Cortex of kidney (tissue), 1 donor: ENCODE measurements at places on chromosomes 4 and X.

- DNase-seq = no peak
Observed at GRCh38 chrX:53374222-53374820, 48.1 kb downstream of the SMC1A start.

GRCh38 chr4:39335566-39335965, 30.6 kb downstream of the RFC1 start:
- DNase-seq = no peak

DNA sequence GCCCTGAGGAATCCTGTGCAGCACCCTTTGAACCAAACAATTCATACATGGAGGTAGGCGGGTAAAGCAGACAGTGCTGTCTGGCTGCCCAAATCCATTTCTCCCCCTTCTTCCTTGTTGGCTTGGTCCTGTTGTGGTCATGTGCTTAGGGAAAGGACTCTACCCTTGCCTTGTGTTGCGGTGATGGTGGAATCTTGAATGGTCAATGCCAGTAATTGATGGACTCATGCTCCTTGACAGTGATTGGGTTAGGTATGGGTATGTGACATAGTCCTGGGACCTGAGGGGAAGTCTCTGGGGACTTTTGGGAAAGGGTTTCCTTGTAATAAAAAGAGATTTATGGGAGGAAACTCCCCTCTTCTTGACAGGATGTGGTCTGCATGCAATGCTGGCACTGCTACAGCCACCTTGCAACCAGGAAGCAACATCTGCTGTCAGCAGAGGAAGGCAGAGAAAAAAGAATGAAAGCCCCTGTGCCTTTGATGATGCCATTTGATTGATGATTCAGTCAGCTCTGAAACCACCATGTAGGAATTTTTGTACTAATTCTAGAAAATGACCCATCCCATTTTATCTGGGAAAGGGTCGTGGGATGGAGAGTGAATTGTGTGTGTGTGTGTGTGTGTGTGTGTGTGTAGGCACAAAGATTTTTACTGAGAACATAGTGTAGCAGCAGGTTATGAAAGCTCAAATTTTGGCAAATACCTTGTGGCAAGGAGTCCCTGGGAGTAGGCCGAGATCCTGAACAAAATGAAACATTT, 30.0 kb upstream of the HUWE1 start:
- DNase-seq = no peak

- no peak for DNase-seq
Observed at GRCh38 chr4:59945277-59945676, 1254.8 kb upstream of the ADGRL3 start.

- no peak for DNase-seq
Observed at GRCh38 chr4:76596713-76597112, 161.7 kb downstream of the SHROOM3 start.

DNA sequence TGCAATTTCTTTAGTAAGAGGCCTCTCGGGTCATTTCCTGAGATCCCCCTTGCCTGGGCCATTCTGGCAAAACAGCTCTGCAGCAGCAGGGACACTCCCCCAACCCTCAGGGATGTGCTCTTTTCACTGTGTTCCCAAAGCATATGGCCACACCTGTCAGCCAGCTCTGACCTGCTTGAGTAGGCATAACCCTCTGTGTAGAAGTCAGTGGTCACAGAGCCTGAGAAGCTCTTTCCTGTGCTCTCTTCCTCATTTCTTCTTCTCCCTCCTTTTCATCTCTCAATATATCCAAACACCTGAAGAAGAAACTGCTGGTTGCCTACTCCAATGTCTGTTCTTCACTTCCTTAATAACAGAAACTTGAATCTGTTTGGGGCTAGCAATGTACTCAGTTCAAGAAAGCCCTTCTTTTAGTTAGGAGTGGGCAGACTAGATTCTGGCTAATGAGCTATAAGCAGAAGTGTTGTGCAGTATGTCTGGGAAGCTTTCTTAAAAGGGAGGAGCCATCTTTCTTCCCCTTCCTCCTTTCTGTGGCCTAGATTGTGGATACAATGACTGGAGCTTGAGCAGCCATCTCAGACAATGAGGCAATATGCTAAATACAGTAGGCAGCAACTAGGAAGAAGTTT, 73.3 kb downstream of the PRPS1 start:
- DNase-seq = no peak

DNA sequence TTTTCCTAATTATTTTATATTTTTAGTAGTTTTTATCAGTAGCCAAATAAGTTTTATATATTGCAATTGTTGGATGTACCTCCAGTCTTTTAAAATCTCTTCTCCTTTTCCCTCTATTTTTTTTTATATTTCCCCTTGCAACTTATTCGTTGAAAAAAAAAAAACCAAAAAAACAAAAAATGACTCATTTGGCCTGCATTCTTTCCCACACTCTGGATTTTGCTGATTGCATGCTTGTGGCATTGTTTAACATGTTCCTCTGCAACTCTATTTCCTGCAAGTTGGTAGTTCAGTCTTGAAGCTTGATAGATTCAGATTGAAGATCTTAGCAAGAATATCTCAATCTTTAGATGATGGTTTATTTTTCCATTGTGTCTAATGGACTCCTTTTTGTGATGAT, 260.6 kb upstream of the BOD1L1 start:
- no peak for DNase-seq
